Stimulated activated CD8-positive, alpha-beta memory T cell treated with anti-CD3 and anti-CD28 coated beads, Interleukin-7, amount 100 ng/mL, for 1 hour (primary cell): ENCODE measurements at places on chromosomes 1 and 21.

DNA sequence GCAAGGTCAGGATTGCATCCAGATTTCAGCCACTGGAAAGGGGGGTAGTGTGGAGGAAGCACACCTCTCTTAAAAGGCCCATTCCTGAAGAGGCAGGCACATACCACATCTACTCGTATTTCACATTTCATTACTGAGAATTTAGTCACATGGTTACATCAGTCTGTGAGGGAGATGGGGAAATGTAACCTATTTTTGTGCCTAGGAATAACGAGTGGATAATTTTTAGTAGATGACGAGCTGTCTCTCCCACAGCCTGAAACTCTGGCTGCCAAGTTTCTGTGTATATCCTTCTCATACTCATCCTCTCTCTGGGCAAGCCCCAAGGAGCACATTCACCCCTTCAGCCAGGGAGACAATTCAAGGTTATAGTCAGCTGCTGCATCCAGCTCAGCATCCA is 10.3 kb upstream of the C21orf91 start:
- no peak for DNase-seq

- DNase-seq = no peak
Observed at GRCh38 chr1:109704173-109704572, 7.9 kb upstream of the GSTM5 start.

DNA sequence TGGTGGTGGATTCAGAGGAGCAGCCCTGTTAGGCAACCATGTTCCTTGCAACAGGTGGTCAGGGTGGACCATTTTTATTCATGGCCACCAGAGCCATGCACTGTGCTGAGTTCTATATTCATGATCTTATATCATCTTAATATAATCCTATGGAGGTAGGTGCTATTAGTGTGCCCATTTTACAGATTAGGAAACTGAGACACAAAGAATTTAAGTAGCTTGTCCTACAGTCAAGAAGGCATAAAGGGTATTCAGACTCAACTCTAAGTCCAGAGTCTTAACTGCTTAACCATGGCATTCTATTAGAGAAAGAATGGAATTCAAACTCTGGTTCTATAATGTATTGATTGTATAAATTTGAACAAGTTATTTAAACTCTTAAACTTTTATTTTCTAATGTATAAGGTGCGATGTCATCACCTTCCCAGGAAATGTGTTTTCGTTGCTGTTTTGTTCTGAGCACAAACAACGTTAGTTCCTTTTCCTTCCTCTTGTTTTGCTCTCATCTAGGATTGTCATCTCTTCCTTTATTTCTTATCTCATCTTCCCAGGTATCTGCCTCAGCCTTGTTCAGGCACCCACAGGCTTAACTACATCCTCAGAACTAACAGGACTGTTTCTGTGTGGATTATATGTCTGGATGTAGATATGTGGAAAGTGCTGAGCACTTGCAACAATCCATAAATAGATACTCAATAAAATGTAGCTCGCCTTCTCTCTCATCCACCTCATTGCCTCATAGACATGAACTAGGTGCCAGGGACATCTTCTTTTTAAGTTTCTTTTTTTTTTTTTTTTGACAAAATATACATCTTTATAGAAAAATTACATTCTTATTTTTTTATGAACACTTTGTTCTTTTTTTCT is 207.1 kb downstream of the NFIA start:
- no peak for DNase-seq

DNA sequence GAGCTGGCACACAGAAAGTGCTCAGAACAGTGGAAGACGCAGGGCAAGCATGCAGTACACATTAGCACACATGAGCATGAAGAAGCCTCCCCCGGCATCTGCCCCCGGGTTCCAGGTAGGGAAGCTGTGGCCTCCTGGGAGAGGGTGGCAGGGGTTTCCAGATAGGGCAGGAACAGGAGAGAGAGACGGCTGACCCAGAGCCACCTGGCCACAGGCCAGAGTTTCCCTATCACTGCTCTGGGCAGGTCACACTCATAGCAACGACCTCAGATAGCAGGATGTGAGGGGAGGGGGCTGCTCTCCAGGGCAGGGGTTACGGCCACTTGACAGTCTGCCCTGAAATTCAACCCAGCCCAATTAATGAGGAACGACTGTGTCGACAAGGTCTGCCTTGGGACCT is 36.6 kb downstream of the GLIS1 start:
- no peak for DNase-seq

- peak; percentile 93 for DNase-seq
Observed at GRCh38 chr1:2205191-2205952, 10.8 kb upstream of the FAAP20 start.
